ENCODE measurements at places on chromosomes 1 and 21.

GRCh38 chr1:83130886-83131691 is 867.8 kb downstream of the TTLL7 start:
- no peak overlapping the region for H3K4me3 ChIP-seq
- no peak overlapping the region for H3K27ac ChIP-seq
- no peaks in the 10 kb centered on the region for H3K27me3 ChIP-seq
- H3K36me3 ChIP-seq: no peaks in the 10 kb centered on the region
- DNase-seq: no peak
- no peaks in the 10 kb centered on the region for H3K4me1 ChIP-seq

- no peak overlapping the region for H3K4me3 ChIP-seq
- no peak for DNase-seq
- no peaks in the 10 kb centered on the region for H3K27me3 ChIP-seq
- H3K4me1 ChIP-seq: peaks cover 2% of the 10 kb centered on the region
- no peak overlapping the region for H3K27ac ChIP-seq
Observed at GRCh38 chr1:53979712-53980450, 33.7 kb downstream of the LRRC42 start.

DNA sequence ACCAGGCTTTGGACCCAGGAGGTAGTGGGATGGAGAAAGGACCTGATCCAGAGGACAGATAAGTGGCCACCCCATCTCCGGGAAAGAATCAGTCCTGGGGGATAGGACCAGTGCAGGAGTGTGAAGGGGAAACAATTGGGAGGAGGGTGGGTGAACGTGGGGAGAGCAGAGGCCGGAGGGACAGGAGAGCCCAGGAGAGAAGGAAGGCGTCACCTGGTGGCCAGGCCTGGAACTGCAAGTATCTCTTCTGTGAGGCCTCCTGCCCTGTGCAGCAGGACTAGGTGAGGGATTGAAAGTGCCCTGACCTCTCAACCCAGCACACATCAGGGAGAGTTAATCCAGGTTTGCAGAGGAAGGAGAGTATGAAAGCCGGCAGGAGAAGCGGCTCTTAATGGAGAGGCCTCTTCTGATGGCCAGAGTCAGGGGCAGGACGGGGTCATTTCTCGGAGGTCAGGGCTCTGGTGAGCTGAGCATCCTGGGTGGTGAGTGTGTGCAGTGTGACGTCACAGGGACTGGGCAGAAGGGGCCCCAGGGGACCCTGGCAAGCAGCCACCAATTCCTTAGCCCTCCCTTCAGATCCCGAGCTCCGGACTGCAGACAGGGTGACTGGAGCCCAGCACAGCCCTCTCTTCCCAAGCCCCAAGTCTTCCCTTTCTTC is 9.2 kb upstream of the LAD1 start:
- no peaks in the 10 kb centered on the region for H3K27me3 ChIP-seq
- no peaks in the 10 kb centered on the region for H3K36me3 ChIP-seq
- no peak overlapping the region for H3K4me3 ChIP-seq
- peak; percentile 83 for DNase-seq
- H3K27ac ChIP-seq: no peak overlapping the region

DNA sequence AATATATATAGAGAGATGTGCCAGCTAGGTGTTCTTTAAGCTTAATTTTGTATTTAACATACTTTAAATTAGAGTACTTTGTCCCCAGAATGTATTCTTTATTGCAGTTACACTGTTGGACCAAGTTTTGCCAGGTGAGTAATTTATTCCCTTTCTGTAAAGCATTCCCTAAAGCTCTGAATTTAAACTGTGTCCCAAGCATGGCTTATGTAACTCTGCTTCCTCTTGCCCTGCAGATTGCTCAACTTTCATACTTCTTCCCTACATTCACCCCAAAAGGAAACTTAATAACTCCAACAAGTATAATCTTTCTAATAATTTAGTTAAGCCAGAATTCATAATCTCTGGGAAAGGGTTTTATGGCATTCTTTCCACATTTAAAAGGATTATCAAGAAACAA is 5.6 kb downstream of the LYPLAL1 start:
- H3K4me3 ChIP-seq: no peak overlapping the region
- H3K27me3 ChIP-seq: no peaks in the 10 kb centered on the region
- H3K4me1 ChIP-seq: peaks cover 2% of the 10 kb centered on the region

DNA sequence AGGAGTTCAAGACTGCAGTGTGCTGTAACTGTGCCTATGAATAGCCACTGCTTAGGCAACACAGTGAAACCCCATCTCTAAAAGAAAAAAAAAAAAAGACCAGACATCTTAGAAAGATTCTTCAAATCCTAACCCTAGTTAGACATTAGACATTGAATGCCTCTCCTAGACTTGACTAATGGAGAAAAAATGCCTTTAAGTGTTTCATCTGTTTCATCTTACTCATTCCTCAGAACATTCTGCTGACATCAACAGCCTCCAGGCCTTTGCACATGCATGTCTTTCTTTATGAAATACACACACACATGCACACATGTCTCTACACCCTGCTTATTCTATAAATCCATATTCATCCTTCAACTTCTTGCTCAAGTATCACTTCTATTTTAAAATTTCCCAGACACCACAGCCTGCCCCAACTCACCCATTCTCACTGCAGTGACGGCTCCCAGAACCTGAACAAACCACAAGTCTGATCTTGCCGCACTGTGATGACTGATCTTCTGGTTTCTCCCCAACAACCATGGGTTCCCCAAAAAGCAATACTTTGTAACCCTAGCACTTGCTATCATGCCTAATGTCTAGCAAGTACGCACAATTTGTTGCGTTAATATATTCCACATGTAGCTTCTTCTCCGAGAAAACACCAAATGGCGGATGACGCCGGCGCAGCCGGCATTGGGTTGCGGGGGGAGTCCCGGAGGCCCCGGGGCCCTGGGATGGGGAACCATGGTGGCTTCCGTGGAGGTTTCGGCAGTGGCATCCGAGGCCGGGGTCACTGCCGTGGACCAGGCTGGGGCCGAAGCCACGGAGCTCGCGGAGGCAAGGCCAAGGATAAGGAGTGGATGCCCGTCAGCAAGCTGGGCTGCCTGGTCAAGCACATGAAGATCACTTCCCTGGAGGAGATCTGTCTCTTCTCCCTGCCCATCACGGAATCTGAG is 37.4 kb downstream of the LRRC52 start:
- no peaks in the 10 kb centered on the region for H3K4me1 ChIP-seq
- no peaks in the 10 kb centered on the region for H3K27me3 ChIP-seq
- no peak for DNase-seq
- H3K27ac ChIP-seq: no peak overlapping the region

- H3K4me1 ChIP-seq: no peaks in the 10 kb centered on the region
- no peaks in the 10 kb centered on the region for H3K27me3 ChIP-seq
- H3K4me3 ChIP-seq: no peak overlapping the region
- H3K27ac ChIP-seq: no peak overlapping the region
- DNase-seq: peak; percentile 52
- no peaks in the 10 kb centered on the region for H3K36me3 ChIP-seq
Observed at GRCh38 chr21:29105218-29105617, 25.2 kb upstream of the MAP3K7CL start.

GRCh38 chr1:63772876-63773275 is 941 bp upstream of the ROR1 start:
- no peak overlapping the region for H3K27ac ChIP-seq
- DNase-seq: peak; percentile 43
- H3K4me3 ChIP-seq: no peak overlapping the region
- peaks cover 4% of the 10 kb centered on the region for H3K4me1 ChIP-seq

GRCh38 chr1:180633057-180634056 is 1.5 kb downstream of the XPR1 start:
- H3K27me3 ChIP-seq: no peaks in the 10 kb centered on the region
- H3K4me1 ChIP-seq: no peaks in the 10 kb centered on the region

- H3K27ac ChIP-seq: no peak overlapping the region
- H3K4me3 ChIP-seq: no peak overlapping the region
- no peaks in the 10 kb centered on the region for H3K4me1 ChIP-seq
Observed at GRCh38 chr1:4221107-4221506, 321.0 kb upstream of the C1orf174 start.

DNA sequence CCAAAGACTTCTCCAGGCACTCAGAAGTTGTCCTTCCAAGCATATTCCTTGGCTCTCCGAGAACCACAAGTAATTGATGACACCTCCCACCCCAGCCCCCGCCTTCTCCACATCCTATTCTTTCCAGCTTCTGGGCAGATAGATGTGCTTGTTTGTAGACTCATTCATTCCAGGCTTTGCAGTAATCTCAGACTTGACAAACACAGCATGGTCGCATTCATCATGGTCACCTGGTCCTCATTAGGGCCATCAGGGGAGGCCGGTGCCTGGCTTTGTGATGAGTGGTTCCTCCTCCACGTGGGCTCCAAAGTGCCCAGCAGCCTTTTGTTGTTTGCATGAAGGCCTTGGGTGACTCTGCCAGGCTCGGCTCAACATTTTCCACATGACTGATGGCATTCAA is 28.5 kb upstream of the KCNE2 start:
- H3K27me3 ChIP-seq: no peaks in the 10 kb centered on the region
- H3K27ac ChIP-seq: no peak overlapping the region
- H3K36me3 ChIP-seq: no peaks in the 10 kb centered on the region
- H3K4me3 ChIP-seq: no peak overlapping the region

DNA sequence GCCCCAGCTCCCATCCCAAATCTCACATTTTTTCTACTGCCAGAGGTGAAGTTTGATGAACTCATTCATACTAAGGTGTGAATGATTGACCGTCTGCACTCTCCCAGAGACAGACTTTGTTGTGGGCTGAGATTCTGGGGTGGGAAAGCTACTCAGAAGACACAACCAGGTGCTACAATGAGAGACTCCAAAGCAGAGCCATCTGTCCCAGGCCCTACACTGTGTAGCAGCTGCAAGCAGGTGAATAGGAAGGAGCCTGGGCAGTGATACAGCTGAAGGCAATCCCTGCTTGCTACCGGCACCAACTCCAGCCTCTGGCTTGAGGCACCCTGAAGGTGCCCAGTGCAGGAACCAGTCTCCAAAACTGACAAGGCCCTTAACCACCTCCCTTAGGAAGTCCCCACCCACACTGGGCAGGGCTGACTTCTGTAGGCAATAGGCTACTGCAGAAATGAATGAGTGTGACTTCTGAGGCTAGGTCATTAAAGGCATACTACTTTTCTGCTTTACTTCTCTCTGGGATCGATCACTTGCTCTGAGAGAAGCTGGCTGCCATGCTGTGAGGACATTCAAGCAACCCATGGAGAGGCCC is 79.7 kb upstream of the RUNX3 start:
- no peak overlapping the region for H3K4me3 ChIP-seq
- H3K27me3 ChIP-seq: no peaks in the 10 kb centered on the region
- H3K27ac ChIP-seq: no peak overlapping the region
- DNase-seq: no peak
- no peaks in the 10 kb centered on the region for H3K36me3 ChIP-seq

DNA sequence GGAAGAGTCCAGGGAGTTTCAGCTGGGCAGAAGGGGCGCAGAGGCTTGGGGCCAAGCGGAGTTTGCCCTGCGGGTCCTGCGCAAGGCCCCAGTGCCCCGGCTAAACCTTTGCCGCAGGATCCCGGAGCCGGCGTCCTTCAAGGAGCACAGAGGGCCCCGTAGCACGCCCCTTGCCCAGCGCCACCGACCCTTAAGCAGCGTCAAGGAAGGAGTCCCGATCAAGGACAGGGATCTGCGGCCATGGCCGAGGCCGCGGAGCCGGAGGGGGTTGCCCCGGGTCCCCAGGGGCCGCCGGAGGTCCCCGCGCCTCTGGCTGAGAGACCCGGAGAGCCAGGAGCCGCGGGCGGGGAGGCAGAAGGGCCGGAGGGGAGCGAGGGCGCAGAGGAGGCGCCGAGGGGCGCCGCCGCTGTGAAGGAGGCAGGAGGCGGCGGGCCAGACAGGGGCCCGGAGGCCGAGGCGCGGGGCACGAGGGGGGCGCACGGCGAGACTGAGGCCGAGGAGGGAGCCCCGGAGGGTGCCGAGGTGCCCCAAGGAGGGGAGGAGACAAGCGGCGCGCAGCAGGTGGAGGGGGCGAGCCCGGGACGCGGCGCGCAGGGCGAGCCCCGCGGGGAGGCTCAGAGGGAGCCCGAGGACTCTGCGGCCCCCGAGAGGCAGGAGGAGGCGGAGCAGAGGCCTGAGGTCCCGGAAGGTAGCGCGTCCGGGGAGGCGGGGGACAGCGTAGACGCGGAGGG is 520 bp downstream of the CLIC6 start:
- H3K27ac ChIP-seq: no peak overlapping the region
- H3K4me1 ChIP-seq: no peaks in the 10 kb centered on the region
- peaks cover 22% of the 10 kb centered on the region for H3K27me3 ChIP-seq
- no peak overlapping the region for H3K4me3 ChIP-seq
- H3K36me3 ChIP-seq: no peaks in the 10 kb centered on the region

GRCh38 chr1:240912821-240913220 is 300.9 kb upstream of the GREM2 start:
- H3K27ac ChIP-seq: no peak overlapping the region
- H3K4me1 ChIP-seq: no peaks in the 10 kb centered on the region
- H3K27me3 ChIP-seq: no peaks in the 10 kb centered on the region

GRCh38 chr1:218930472-218931241 is 243.0 kb upstream of the LYPLAL1 start:
- no peaks in the 10 kb centered on the region for H3K27me3 ChIP-seq
- no peak overlapping the region for H3K27ac ChIP-seq
- H3K4me3 ChIP-seq: no peak overlapping the region
- DNase-seq: no peak

DNA sequence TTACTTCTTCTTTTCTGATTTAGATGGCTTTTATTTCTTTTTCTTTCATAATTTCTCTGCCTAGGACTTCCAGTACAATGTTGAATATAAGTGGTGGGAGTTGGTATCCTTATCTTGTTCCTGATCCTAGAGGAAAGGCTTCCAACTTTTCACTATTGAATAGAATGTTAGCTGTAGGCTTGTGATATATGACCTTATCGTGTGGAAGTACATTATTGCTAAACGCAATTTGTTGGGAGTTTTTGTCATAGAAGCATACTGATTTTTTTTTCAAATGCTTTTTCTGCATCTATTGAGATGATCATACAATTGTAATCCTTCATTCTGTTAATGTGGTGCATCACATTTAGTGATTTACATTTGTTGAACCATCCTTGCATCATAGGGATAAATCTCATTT is 79.5 kb downstream of the FASLG start:
- no peak overlapping the region for H3K27ac ChIP-seq
- H3K4me1 ChIP-seq: no peaks in the 10 kb centered on the region
- no peak overlapping the region for H3K4me3 ChIP-seq
- H3K36me3 ChIP-seq: no peaks in the 10 kb centered on the region

- H3K4me1 ChIP-seq: peaks cover 3% of the 10 kb centered on the region
- H3K36me3 ChIP-seq: no peaks in the 10 kb centered on the region
- no peak overlapping the region for H3K4me3 ChIP-seq
- no peaks in the 10 kb centered on the region for H3K27me3 ChIP-seq
- H3K27ac ChIP-seq: no peak overlapping the region
- no peak for DNase-seq
Observed at GRCh38 chr1:24528744-24529143, 26.1 kb downstream of the RCAN3 start.

- no peak overlapping the region for H3K27ac ChIP-seq
- no peak for DNase-seq
- no peaks in the 10 kb centered on the region for H3K27me3 ChIP-seq
Observed at GRCh38 chr1:53578358-53578757, 119.2 kb downstream of the DMRTB1 start.

All from mesendoderm (in vitro differentiated cells).